ENCODE measurements at places on chromosomes 11 and 22.

DNA sequence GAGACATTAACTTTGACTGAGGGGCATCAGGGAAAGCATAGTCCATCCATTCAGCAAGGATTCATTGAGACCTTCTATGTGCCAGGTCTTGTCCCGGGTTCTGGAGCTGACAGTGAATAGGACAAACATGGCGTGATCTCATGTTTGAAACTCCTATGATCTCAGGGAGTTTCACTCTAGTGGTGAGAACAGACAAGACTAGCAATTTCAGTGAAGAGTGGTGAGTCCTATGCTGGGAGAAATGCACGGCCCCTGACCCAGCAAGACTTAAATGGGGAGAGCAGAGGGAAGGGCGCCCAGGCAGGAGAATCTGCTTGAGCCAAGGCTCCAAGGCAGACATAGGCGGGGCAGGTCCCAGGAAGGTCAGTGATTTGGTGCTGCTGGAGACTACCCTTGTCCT lies 155.7 kb downstream of the CEP164 start:
- DNase-seq = no peak

DNA sequence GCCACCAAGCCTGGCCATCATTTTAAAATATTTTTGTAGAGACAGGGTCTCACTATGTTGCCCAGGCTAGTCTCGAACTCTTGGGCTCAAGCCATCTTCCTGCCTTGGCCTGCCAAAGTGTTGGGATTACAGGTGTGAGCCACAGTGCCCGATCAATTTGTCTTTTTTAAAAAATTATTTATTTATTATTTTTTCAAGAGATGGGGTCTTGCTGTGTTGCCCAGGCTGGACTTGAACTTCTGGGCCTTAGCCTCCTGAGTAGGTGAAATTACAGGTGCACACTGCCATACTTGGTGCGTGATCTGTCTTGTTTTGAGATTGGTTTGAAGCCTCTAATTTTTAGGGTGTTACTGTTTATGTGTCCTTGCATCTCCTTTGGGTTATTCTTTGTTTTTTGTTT lies 10.2 kb downstream of the CABIN1 start:
- DNase-seq = no peak

DNA sequence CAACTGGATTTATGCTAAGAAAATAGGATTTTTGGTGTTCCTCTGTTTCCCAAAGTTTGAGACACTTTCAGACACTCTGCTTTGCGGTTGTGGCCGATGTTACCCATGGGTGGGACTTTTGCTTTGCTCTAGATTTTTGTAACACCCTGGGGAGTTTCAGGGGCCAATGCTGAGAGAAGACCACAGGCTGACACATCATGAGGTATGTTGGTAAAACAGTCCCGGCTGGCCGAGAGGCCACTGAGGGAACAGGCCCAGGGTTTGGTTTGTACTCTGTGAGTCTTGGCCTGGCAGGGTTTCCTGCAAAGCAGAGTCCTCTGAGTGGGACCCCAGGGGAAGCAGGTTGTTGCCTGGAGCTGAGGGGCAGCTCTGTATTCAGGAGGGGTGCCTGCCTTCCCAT lies 78.5 kb upstream of the PITPNB start:
- no peak for DNase-seq

DNA sequence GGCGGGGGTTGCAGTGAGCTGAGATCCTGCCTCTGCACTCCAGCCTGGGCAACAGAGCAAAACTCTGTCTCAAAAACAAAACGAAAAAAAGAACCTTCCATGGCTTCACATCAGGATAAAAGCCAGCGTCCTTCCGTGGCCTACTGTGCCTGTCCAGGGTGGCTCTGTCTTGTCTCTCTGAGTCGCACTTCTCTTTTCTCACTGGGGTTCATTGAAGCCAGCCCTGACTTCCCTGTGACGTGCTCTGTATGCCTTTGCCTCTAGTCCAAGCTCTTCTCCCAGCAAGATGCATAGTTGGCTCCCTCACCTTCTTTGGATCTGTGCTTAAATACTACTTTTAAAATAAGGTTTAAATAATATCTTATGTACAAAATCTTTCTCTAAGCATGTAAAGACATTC lies 11.6 kb downstream of the ATXN10 start:
- no peak for DNase-seq

- DNase-seq = no peak
These were observed 20.4 kb downstream of the WT1 start for GRCh38 chr11:32414925-32415324.

DNA sequence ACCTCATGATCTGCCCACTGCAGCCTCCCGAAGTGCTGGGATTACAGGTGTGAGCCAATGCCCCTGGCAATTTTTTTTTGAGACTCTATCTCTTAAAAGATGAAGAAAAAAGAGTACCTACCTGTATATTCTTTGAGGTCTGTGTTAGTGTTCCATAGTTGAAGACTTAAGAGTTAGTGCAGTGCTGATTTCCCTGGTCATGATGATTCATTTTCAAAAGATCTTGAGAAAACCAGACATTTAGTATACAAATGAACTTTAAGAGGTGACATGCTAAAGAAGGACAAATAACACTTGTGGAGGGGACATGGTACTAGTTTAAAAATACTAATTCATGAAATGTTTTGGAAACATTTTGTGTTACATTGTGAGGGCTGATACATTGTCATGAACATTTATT lies 17.7 kb downstream of the CBL start:
- DNase-seq = no peak

DNA sequence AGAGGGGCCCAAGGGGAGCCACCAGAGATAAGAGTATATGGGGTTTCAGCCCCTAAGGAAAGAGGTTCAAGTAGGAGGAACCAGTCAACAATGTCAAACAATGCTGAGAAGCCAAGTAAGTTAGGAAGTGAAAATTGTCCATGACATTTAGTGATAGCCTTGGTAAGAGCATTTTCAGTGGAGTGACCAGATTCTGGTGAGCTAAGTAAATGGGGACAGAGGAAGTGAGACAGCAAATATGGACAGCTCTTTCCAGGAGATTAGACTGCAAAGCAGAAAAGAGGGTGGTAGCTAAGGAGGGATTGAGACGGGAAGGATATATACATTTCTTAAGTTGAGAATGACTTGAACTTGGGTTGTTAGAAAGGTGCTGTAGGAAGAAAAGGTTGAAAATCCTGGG lies 22.9 kb downstream of the POLD3 start:
- no peak for DNase-seq

- DNase-seq = no peak
These were observed 10.6 kb upstream of the DGKZ start for GRCh38 chr11:46336563-46337180.

DNA sequence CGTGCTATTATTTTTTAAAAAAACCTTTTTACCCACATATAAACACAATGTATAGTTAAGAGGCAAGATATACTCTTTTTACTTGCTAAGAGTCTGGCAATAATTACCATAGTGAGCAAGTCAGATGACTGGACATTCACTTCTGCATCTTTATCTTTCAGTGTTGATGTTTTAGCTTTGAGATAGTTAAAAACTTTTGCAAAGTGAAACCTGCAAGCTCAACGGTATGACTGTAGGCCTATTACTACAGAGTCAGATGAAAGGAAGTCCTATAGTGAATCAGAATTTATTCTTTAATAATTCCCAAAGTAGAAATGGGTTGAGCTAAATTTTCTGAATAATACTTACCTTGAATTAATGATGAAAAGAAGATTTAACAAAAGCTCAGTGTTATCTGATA lies 236.7 kb upstream of the CCDC90B start:
- DNase-seq = no peak

GRCh38 chr11:69476509-69476961 lies 4.9 kb upstream of the LINC01488 start:
- DNase-seq = no peak

GRCh38 chr11:121656328-121657090 lies 203.7 kb upstream of the SORL1-AS1 start:
- DNase-seq = peak; percentile 9

GRCh38 chr11:116618461-116618860 lies 154.3 kb downstream of the BUD13 start:
- DNase-seq = no peak

- DNase-seq = peak; percentile 36
These were observed 52.4 kb downstream of the KCNC1 start for GRCh38 chr11:17786824-17787525.

- DNase-seq = no peak
These were observed 11.6 kb downstream of the UVRAG start for GRCh38 chr11:75826461-75827230.

DNA sequence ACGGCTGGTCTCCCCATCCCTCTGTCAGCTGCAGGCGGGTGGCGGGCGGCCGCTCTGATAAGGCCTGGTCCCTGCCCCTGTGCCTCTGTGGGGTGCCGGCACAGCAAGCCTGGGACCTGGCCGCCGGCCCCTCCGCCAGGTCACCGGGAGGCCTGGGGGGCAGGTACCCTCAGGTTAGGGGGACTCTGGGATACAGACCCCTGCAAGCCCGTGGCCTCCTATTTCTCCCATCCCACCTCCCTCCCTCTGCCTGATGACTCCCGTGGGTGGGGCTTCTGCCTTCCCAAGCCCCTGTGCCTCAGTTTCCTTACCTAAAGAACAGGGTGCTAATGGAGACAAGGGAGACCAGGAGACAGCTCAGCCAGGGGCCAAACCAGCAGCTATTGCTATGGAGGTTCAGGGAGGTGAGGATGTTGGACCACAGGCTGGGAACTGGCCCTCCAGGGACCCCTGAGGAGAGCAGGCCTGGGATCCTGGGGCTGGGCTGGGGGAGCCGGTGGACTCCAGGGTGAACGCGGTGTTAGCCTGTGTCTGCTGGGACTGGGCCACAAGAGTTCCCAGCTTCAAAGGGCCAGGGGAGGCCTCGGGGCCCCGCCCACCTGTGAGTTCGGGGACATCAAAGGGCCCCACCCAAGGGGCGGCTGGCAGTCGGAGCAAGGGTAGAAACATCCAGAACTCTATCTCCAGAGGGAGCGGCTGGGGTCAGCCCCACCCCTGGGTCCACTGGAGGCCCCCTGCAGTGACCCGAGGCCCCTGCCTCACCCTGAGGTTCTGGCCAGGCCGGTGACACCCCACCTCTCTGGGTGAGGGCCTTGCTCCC lies 32.0 kb upstream of the TH start:
- DNase-seq = no peak

GRCh38 chr11:9078113-9079086 lies 13.0 kb downstream of the SCUBE2 start:
- no peak for DNase-seq

DNA sequence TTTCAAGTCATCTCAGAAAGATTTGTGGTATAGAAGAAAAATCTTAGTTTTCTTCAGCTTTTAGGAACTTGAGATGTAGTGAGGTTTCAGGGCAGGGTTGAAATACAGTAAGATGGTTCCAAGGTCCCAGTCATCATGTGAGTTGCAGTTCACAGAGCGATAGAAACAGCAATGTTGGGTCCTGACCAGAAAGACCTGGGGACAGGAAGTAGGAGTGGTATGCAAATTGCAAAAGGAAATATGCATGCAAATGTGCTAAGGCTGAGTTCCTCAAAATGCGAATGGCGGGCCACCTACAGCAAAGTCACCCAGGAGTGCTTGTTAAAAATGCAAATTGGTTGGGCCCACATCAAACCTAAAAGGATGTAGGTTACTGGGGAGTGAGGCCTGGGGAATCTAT lies 1032.7 kb upstream of the TENM4 start:
- no peak for DNase-seq

DNA sequence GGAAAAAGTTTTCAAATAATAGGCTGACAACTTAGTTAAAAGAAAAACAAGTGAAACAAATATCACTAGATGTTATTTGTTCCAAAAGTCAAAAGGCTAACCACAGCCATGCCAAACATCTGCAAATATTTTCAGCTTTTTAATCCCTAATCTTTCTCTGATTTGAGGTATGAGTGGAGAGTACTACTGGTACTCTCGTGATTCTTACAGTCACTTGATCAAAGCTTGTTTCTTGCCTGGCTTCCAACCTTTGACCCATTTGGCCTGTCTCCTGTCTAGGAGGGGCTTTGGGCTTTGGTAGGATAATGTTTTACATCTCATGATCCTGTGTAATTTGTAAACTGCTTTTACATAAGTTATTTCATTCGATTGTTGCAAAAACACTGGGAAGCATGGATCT lies 301.8 kb upstream of the SORL1-AS1 start:
- DNase-seq = no peak

DNA sequence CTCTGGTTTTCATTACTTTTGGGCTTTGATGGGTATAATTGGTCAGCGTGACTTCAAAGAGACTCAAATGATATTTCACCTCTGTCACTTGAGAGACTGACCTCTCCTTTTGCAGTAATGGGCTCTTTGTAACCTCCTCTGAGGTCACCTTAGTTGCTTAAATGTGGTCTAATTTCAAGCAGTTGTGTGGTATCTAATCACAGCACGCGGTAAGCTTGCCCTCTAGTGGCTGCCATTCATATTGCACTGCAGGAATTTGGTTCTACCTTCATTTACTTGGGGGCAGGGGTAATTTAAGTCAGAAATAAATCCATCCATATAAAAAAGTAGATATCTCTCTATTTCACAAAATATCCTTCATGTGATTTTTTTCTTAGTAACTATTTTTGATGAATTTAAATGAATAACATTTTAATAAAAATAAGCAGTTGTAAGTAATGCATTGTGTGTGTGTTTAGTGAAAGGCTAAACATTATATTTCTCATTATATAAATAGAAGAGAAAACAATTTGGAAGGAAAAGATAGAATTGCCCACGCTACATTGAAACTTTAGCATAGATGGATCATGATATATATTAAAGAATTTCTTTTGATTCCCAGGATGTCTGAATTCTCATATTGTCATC lies 55.0 kb upstream of the ANO3 start:
- peak; percentile 37 for DNase-seq

- no peak for DNase-seq
These were observed 31.4 kb downstream of the IGHMBP2 start for GRCh38 chr11:68935066-68935465.

GRCh38 chr11:72471005-72471898 lies 36.9 kb upstream of the CLPB start:
- peak; percentile 81 for DNase-seq

DNA sequence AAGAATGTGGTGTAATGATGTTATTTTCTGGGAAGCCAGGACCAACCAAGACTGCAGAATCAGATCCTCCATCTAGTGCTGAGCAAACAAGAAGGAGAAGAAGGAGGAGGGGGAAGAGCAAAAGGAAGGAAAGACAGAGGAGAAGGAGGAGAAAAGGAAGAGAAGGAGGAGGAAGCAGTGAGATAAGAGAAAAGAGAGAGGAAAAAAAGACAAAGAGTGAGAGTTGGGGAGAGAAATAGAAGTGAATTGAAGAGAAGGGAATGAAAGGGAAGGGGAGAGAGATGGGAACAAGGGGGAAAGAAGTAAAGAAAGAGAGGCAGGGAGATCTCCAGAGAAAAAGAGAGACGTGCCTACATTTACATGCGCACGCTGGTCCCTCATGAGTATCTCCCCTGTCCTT lies 153.5 kb downstream of the MN1 start:
- DNase-seq = no peak

All from SJCRH30 (cell line).